ENCODE measurements at places on chromosomes 1 and 21. TPM values are rescaled to one million over a fixed set of nuclear protein-coding genes. Genes with fewer than 3 reads are reported as not detected.

LMX1A gene
- not detected for total RNA-seq

BSND gene
- 0.30 TPM for total RNA-seq

TLCD4 gene
- total RNA-seq: 3.5 TPM

ACTL8 gene
- total RNA-seq: 0.80 TPM

TMEM240 gene
- total RNA-seq: 8.8 TPM

C1orf21 gene
- 20.1 TPM for total RNA-seq

GRCh38 chr1:247923941-247924340 lies 748 bp upstream of the OR2AJ1 start:
- H3K27me3 ChIP-seq: peaks cover 5% of the 10 kb centered on the region
- DNase-seq: peak; percentile 21
- H3K4me3 ChIP-seq: no peak overlapping the region
- 0 out of 2 replicates have a peak, but pooled peaks cover 3% of the 10 kb centered on the region for H3K4me1 ChIP-seq
- H3K36me3 ChIP-seq: peaks cover 16% of the 10 kb centered on the region
